ENCODE measurements at places on chromosomes 3 and 15. TPM values are rescaled to one million over a fixed set of nuclear protein-coding genes. Genes with fewer than 3 reads are reported as not detected.

Gene SLC12A1
- not detected for total RNA-seq

Gene CCR9
- 7.4 TPM for total RNA-seq

Gene TIMP4
- 3.7 TPM for total RNA-seq

Gene FBXO40
- total RNA-seq: not detected

Gene LRRN1
- total RNA-seq: 1.8 TPM

Gene ZSCAN2
- 5.7 TPM for total RNA-seq

Measured in Peyer's patch (tissue), 4 donors.